ENCODE measurements at places on chromosomes 1 and 21.

DNA sequence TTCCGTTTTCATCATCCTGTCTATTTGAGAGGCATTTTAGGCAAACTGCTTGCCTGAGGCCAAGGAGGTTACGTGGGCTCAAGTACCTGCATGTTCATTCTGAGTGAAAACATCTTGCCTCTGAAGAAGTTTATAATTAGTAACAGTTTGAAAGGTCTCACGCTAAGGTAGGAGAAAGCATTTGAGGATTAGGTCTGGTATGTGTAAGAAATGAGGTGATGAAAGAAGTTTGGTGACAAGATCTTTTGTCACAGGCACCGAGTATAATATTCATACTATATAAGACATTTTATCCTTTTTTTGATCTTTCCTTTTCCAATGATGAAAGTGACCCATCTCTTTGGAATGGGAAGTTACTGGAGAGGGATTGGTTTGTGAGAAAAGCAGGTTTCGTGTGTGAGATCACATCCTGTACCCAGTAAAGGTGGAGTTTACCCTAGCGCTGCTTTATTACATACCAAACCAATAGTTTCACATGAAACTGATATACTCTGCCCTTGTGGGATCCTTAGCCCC is 98.7 kb upstream of the PDC start:
- no peak overlapping the region for H3K4me3 ChIP-seq
- no peaks in the 10 kb centered on the region for H3K27me3 ChIP-seq
- H3K4me1 ChIP-seq, result no peaks in the 10 kb centered on the region
- no peaks in the 10 kb centered on the region for H3K36me3 ChIP-seq

DNA sequence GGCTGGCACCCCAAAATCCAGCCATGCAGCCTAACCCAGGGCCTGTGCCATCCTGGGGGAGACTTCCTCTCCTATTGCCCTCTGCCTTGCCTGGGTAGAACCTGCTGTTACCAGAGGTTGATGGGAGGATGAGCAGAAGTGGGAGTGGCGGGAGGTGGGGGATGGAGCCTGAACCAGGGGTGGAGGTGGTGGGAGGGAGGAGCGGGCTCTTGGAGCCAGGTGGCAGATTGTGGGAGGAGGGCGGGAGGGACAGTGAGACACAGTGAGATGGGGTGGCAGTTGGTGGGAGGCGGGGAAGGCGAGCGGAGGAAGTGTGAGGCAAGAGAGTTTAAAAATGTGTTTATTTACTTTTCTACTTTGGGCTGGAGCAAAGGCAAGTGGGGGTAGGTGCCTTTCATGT is 87.3 kb downstream of the KCNJ6 start:
- peaks cover 4% of the 10 kb centered on the region for H3K4me1 ChIP-seq
- no peak for DNase-seq
- no peak overlapping the region for H3K4me3 ChIP-seq

GRCh38 chr1:48035371-48036141 is 38.4 kb upstream of the TRABD2B start:
- H3K4me3 ChIP-seq, result no peak overlapping the region
- no peak for DNase-seq
- peaks cover 6% of the 10 kb centered on the region for H3K27me3 ChIP-seq
- peaks cover 36% of the 10 kb centered on the region for H3K4me1 ChIP-seq

DNA sequence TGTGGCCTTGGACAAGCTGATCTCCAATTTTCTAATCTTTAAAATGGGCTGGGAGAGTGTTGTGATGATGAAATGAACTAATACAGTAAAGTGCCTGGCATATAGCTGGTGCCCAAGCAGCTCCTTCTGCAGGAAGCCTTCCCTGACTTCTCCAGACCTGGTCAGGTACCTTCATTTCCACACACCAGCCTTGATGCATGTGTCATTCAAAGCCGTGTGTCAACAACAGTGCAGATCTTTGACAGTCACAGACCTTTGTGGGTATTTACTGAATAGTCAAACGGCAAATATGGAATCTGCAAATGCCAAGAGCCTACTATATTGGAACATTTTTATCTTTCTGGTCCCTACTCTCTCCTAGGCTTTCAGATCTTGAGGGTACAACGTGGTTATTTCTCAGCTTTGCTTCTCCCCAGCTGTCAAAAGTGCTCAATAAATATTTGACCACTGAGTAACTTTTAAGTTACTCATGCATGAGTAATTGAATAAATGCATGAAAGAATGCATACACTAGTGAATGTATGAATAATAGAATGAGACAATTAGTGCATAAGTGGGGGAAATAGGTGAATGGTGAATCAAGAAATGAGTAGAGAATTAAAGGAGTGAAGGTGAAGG is 75.4 kb downstream of the MDM4 start:
- no peak overlapping the region for H3K4me3 ChIP-seq
- no peaks in the 10 kb centered on the region for H3K4me1 ChIP-seq
- H3K27me3 ChIP-seq, result peaks cover 5% of the 10 kb centered on the region
- H3K27ac ChIP-seq, result no peak overlapping the region
- no peaks in the 10 kb centered on the region for H3K36me3 ChIP-seq

DNA sequence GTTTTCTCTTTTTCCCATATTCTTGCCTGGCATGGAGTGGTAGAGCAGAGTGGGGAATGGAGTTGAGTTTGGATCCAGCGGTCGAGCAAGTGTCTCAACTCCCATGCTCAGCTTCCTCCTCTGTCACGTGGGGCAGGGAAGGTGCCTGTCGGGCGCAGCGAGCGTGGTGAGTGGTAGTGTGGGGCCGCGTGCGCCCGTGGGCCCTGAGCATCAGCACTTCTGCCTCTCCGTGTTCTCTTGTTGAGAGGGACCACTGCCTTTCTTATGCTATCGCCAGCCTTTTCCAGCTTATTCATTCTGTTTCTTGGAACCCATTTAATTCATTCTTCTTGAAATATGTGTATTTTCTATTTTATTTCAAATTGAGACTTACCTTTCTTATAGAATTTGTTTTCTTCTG is 65.1 kb downstream of the ADARB1 start:
- no peaks in the 10 kb centered on the region for H3K27me3 ChIP-seq
- peaks cover 1% of the 10 kb centered on the region for H3K4me1 ChIP-seq
- H3K27ac ChIP-seq, result peak overlapping the region; percentile 6
